Activated CD4-positive, alpha-beta T cell treated with anti-CD3 and anti-CD28 coated beads for 48 hours (primary cell): ENCODE measurements at places on chromosomes 5 and 9.

DNA sequence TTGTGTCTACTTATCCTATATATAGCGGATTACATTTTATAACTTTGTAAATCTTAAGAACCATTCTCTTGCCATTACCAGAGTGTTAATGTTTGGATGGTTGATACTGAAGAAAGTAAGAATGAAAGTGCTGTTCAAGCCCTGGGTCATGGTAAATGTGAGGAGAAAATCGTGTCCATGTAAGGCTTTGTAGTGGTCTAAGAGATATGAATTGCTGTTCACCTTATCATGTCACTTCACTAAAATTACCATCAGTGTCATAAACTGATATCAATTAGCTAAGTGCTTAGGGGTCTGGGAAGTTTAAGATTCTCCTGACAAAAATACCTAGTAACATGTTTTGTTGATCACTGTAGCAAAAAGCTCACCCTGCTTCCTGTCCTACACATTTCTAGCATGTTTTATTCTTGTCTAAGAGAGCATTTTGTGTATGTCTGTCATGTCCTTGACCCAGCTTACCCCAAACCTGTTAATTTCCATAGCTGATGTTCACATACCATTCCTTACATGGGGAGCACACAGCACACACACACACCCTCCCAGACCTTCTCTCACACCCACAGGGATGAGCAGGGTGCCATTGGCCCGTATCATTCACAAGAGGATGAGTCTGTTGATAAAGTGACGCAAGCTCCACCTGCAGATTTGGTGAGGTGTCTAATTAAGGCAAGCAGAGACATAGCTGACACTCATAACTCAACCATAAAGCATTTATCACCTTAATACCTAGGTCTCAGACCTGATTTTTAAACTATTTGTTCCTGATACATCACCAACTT is 125.1 kb upstream of the PAM start:
- no peak for DNase-seq

DNA sequence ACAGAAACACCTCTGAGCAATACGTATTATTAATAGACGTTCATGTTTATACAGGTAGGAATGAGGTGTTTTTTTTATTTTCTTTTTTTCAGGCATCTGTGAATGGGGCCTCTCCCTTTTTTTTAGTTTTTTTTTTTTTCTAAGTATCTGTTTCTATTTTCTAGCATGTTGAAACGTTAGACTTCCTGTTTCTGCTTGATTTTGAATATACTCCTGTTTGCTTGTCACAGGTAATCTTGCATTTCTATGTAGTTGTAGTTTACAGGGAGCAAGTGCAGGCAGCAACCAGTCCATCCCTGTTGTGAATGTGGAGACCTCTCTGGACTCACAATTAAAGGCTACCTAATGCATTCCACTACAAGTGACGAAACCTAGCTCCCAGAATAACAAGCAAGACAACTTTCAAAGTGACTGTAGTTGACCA is 22.8 kb upstream of the TNFAIP8 start:
- no peak for DNase-seq

- DNase-seq, result no peak
Observed at GRCh38 chr5:99763021-99763774, 772.0 kb upstream of the FAM174A start.

DNA sequence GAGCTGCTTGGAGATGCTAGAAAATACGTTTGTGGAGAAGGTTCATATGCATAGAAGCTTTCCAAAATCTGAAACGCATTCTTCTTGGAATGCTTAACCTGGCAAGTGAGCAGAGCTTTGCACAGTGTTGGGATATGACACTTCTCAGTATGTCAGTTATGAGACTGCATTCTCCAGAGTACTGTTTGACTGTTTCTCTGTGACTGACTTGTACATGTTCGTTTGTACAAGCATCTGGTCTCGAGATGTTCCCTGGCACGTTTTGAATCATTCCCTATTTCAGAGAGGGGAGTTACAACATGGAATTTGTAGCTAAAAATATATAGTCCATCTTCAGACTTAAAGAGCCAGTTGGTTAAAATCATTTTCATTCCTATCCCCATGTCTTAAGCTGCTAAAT is 272.4 kb downstream of the ARRDC3 start:
- DNase-seq, result no peak

DNA sequence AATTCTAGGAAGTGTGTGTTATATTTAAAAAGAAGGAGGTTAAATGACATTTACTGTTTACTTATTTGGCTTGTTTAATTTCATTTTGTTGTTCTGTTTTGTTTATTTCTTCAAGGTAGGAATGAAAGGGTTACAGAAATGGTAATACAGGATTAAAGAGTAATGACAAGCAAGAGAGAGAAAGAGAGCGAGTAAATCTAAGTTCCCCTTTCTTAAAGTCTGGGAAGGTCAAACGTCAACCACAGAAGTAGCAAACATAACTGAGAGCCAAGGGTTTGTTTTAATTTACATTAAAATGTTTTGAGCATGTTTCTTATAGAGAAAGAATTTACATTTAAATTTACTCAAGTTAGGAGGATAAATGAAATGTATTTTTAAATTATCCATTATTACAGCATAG is 18.7 kb downstream of the HCN1 start:
- no peak for DNase-seq

DNA sequence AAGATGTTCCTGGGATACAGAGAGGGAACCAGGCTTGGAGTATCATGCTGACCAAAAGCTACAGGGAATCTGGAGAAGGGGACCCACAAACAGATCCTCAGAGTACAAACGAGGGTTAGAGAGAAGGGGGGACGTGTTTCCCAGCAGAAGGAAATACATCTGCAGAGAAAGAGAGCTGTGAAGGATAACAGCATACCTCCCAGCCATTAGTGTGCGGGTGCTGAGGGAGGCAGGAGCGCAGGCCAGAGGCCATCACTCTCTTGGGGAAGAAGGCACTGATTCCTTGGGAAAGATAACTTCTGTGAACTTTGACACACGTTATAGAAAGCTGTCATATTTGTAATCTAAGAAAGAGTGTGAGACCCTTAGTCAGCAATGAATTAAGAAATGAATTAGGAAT is 96.9 kb downstream of the KCNN2 start:
- no peak for DNase-seq

- DNase-seq, result no peak
Observed at GRCh38 chr5:110058175-110058574, 368.4 kb downstream of the MAN2A1 start.

DNA sequence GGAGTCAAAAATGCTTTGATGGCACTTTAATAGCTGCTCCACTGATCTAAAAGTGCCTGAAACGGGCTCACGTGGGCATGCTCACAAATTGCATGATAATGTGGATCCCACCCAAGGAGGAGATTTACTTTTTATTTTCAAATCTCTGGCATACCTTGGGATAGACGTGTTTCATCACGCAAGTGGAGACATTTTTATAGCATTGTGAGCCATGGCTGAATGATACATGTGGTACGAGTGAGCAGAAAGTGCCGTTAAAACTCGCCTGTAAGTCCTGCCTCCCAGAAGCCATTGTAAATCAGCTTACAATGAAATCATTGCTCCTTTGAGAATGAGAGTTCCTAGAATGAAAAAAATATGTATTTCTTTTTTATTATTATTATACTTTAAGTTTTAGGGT is 514.7 kb downstream of the MAT2B start:
- DNase-seq, result no peak

DNA sequence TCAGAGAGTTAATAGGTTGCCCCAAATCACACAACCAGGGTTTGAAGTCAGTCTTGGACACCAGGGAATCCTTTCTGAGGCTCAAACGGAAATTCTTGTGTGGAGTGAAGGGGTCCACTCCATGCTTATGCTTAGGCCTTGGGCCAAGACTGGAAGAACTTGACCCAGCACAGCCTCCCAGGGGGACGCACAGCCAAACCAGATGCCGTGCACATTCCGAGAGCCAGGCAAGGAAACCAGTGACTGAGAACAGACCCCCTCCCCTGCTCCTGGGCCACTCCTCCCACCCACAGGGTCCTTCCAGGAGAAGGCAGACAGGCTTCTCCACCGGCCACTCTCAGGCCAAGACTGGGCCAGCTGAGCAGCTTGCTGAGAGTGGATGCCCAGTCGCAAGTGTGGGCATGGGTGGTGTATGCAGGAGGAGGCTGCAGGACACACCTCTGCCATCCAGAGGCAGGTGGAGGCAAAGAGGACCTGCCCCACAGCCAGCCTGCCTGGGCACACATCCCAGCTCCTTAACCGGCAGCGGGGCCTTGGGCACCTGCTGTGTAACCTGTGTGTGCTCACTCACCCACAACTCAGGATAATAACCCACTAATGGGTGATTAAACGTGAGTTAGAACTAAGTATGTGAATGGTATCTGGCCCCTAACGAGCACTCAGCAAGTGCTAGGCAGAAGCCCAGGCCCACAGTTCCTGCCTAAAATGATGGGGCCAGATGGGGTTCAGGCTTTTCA is 38.0 kb downstream of the NIPAL4 start:
- no peak for DNase-seq

DNA sequence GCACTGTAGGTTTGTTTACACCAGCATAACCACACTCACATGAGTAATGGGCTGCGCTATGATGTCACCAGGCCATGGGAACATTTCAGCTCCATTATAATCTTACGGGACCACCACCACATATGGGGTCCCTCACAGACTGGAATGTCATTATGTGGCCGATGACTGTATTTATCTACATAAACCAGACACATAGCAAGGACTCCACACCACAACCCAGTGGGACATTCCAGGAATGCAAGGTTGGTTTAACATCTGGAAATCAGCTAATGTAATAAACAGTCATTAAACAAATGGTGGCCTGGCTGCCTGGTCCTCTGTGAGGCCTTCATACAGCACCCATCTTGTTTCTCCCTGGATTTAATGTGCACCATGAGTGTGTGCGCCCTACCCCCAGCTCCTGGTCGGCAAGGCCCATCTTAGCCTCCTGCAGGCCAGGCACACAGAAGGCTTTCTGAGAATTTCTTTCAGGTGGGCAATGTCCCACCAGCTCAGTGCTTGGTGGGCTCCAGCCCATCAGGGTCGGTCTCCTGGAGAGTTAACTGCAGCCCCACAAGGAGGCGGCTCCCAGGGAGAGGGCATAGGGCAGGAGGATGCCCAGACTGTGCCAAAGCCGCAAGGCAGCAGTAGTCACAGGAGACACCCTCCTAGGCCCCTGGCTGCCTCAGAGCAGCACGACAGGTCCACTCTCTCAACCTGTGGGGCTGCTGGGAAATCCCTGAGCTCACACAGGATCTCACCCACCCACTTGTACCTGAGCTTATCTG is 35.9 kb upstream of the SARDH start:
- DNase-seq, result no peak

DNA sequence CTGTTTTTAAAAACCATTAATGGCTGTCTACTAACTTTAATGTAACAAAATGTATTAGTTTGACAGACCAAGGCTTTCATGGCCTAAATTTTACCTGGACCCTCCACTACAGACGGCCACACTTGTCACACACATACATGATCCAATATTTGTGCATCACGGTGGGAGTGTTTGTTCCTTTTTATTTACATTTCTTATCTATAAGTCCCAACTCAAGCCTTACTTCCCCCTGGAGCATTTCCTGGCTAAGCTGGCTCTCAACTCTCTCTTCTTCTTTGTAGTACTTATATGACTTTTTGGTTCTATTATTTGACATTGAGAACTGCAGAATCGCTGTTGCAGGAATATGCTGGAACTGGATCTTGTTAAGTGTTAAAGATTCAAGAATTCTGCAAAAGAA is 534.4 kb downstream of the RAB3C start:
- DNase-seq, result no peak

DNA sequence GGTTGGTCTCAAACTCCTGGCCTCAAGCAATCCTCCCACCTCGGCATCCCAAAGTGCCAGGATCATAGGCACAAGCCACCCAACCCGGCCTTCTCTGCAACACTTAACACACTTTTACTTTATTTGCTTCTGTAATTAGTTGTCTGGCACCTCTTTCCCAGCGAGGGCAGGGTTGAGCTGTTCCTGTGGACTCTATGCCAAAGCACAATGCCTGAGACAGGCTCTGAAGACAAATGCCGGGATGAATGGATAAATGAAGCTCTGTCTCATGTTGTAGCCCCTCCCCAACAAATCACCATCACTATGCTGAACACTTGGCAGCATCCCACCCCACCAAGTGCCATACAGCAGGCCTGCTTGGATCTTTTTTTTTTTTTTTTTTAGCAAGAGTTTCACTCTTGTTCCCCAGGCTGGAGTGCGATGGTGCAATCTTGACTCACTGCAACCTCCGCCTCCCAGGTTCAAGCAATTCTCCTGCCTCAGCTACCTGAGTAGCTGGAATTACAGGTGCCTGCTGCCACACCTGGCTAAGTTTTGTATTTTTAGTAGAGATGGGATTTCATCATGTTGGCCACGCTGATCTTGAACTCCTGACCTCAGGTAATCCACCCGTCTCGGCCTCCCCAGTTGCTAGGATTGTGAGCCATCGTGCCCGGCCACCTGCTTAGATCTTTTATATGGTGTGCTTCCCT is 21.3 kb downstream of the GPX3 start:
- DNase-seq, result no peak

GRCh38 chr5:2579126-2579525 is 172.4 kb downstream of the IRX2 start:
- DNase-seq, result no peak

GRCh38 chr5:74534397-74535129 is 106.0 kb downstream of the ENC1 start:
- no peak for DNase-seq

GRCh38 chr5:180046656-180047055 is 24.9 kb downstream of the RNF130 start:
- no peak for DNase-seq

- DNase-seq, result no peak
Observed at GRCh38 chr5:54644226-54644625, 126.7 kb downstream of the SNX18 start.

GRCh38 chr5:67106626-67107342 is 89.8 kb downstream of the CD180 start:
- DNase-seq, result no peak

DNA sequence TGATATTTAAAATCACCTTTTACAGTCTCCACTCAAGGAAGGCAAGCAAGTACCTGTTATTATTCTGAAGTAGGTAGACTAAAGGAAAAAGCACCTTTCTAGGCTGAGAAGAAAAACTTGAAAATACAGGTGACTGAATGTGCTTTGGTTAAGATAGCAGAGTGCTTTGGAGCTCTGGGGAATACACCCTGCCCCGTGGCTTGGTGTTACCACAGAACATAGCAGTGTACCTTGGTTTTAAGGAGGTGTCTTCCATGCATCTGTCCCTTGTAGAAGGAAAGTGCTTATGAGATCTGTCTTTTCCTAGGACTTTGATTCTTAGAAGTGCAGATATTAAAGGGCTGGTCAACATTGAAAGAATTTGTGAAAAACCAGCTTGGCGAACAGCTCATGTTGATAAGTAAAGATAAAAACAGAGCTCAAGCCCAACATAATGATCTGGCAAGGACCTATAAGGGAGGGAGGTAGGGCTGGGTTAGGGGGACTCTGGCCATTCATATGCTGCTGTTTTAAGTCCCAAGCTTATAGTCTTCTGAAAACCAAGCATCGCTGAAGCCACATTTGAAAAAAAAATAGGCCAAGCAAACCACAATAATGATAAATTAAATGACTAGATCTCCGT is 66.8 kb downstream of the ZNF608 start:
- DNase-seq, result no peak

- peak; percentile 19 for DNase-seq
Observed at GRCh38 chr9:17462869-17463464, 115.9 kb upstream of the SH3GL2 start.
